ENCODE measurements at places on chromosomes 1 and 21.

- no peak for DNase-seq
Measured at GRCh38 chr1:48040154-48040553, 43.0 kb upstream of the TRABD2B start.

- no peak for DNase-seq
Measured at GRCh38 chr1:231219422-231220401, 21.3 kb upstream of the GNPAT start.

DNA sequence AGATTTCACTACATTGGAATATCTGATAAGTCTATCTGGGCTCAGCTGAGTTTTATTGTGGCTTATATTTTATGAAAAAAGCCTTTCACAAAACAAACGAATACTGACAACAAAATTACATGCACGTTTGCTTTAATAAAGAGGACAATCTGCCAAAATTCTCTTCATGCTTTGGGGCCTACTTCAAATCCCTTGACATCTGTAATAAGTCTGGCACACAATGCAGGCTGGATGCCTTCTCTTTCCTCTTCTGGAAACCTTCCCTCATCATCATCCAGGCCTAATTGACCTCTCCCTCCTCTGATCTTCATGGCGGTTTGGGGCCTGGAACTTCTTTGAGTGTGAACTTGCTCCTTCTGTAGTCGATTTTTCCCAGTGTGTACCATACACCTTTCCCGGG, 70.3 kb downstream of the MAP10 start:
- DNase-seq = no peak

DNA sequence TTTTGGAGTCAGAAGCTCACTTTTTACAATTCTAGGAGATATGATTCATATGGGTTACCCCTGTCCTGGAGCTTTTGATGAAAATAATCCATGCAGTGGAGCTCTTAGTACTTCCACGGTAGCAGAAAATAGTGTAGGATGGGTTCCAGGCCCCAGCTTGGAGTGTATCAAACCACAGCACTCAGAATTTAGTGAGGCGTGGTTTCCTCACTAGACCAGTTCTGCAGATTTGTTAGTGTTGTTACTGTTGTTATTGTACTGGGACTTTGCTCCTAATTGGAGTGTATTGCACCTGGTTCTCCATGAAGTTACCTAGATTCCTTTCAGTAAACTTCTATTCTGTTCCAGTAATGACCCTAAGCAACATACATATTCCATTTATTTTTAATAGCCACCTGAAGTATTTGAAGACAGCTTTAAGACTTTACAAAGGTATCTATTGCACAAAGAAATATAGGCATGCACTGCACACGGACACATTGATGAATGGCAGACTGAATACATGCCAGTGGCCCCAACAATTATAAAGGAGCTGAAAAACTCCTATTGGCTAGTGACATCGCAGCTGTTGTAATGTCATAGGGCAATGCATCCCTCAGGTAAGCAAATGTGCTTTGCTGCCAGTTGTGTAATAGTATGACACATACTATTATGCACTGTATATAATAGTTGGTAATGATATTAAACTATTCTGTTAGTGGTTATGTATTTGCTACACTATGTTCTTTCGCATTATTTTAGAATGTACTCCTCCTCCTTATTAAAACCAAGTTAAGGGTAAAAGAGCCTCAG, 1058.0 kb downstream of the KCNT2 start:
- no peak for DNase-seq

DNA sequence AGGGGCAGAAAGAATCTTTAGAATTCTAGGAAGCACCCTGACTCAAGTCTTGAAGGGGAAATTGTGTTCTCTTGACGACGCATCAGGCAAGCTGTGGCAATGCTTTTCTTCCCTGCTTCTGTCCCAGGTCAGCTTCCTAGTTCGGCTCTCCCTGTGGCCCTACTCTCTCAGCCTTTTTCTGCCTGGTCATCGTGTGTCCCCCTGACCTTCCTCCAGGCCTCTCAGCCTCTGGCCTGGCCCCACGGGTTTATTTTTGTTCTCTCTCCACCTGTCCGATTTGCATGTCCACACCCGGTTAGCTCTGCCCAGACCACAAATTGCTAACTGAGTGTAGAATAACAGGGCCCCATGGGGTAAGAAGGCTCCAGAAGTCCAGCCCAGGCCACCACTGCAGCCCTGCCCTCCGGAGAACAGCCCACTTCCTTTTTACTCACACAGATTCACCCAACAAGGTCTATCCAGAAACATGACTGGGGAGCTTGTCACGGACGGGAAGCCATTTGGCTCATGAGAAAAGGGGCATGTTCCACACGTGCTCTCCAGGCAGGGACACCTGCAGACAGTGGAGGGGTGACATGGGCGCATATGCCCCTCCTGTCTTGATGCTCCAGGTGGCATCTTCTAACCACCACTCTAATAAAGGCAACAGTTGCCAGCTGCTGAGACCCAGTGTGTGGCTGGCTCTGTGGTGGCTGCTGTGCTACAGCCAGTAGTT, 9.8 kb downstream of the KCNN3 start:
- no peak for DNase-seq

DNA sequence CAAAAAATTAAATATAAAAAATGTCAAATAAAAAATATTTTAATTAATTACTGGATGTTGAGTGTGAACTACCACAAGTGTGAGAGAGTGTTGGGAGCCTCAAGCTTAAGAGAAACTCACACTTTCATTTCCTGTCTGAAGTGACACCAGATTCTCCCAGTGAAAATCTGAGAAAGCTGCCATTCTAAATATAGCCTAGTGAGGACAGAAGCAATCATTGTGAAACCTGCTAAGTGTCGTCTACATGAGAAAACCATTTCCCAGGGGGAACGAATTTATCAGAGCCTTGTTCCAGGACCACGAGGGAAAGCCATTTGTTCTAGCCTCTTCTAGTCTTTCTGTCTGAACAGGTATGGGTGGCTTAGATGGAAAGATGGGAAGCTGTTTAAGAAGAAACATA, 329.3 kb upstream of the PRMT6 start:
- no peak for DNase-seq

DNA sequence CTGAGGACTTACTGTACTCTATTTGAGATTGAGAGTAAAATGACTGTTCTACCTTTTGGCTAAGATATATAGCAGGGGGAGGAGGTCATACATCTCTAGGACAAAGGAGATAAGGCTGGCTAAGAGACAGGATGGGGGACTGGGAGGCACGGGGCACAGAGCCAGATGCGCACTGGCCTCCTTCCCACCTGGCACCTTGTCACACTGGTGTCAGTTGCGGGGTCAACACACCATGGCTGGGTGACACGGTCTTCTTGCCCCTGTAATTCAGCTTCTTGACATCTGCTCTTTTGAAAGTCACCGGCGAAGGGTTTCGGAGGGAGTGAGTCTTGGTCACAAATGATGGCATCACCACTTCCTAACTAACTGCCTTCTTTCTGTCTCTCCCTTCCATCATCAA, 177.3 kb downstream of the ZSCAN20 start:
- DNase-seq = no peak

DNA sequence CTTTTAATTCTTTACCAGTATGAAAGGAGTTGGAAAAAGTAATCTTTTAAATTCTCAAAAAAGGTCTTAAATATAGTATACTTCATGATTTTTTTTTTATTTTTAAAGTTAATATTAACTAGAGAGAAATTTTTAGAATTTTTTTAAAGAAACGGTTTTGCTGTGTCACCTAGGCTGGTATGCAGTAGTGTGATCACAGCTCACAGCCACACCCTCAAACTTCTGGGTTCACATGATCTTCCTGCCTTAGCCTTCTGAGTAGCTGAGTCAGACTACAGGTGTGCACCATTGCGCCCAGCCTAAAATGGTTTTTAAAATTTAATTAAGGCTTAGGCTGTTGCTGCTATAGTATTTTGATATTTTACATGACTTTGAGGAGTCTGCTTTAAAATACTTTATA, 52.4 kb downstream of the TLCD4 start:
- no peak for DNase-seq

- DNase-seq = no peak
Measured at GRCh38 chr1:178086294-178086693, 7.6 kb upstream of the RASAL2 start.

DNA sequence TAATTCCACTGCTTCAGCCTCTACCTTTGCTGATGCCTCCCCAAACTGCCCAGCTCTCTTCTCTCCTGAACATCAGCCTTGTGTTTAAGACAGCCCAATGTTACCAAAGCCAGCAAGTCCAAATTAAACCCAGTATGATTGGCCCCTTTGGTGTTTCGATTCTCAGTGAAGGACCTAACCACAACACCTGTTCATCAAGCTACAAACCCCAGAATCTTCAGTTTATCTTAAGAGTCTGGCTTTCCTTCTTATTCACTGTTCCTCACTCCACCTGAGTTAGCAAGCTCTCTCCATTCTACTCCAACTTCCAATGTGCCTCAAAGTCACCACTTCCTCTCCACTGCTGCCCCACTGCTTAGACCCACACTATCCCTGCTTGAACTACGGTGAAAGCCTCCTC, 25.5 kb upstream of the ITPKB start:
- DNase-seq = no peak

GRCh38 chr1:36711480-36711879, 228.8 kb upstream of the CSF3R start:
- no peak for DNase-seq

GRCh38 chr1:234433563-234434285, 45.3 kb downstream of the TARBP1 start:
- no peak for DNase-seq

DNA sequence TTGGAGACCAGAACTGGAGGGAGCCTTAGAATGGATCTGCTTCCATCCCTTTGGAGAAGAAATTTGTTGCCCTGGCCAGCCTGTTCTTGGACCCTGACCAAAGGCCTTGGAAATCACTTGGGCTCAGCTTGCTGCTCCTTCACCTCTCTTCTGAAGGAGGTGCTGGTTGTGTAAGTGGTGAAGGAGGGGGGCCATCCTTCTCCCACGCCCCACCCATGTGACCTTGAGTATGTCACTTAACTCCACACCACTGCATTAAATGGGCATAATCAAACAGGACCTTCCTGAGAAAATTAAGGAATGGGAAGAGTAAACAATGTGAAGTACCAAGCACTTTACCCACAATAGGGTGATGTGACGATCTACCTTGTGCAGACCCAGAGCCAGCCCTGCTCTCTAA, 68.3 kb upstream of the GJB5 start:
- no peak for DNase-seq

DNA sequence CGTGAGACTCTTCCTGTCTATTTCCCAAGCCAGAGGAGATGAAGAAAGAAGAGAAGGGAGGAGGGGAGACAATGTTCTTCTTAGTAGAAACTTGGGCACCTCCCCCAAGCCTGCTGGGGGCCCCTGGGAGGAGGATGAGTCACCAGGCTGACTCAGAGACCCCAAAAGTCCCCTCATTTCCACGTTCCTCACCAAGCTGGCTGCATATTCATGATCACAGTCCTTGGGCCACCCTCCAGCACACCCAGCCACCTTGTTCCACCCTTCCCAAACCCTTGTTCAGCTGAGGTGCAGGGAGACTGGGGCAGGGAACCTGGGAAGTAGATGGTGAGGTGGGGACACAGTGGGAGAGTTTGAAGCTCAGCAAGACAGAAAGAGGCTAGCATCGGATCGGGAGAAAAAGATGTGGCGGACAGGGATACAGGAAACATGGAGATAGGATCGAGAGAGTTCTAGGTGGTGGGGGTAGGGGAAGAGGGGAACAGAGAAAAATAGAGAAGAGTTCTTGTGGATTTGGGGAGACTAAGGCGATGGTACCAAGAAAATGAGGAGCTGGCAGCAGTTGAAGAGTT, 712 bp downstream of the RAB13 start:
- DNase-seq = no peak

DNA sequence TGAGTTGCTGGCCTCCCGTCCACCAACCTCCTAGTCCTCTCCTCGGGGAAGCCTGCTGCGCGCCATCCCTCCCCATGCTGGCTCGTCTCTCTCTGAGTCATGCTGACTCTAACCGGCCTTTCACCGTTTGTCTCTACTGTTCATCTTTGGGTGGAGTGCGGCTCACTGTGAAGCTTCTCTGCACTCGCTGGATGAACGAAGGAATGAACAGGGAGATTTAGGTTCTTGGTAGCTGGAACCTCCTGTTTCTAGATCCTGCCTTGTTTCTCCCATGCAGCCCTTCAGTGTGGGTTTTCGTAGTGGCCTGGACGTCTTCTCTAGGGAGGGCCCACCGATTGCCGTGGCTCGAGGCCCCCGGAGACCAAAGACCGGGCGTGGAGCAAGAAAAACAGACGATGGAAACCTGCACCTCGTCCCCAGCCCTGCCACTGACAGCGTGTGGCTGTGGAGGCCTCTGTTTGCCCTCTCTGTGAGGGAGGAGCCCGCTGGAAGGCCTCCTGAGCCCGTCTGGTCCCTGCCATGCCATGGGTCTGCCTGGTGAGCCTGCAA, 227.6 kb upstream of the C1orf174 start:
- DNase-seq = no peak

- no peak for DNase-seq
Measured at GRCh38 chr1:14725695-14726094, 127.2 kb downstream of the KAZN start.

- peak; percentile 73 for DNase-seq
Measured at GRCh38 chr1:240732390-240732789, 120.4 kb upstream of the GREM2 start.

DNA sequence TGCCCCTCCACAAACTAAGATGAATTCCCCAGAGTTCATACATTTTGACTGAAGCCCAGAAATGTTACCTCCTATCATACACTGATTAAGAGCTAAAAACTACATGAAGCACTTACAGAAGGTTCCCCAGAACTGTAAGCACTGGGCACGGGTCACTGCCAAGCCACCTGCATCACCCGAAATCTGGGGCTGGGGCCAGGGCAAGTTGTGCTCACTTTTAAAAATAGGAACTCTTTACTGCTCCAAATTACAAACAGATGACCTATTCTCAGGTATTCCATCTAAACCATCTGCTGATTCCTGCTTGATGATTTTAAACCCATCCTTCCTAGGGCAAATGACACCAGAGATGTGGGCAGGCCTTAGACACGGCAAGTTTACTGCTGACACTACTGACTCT, 4.8 kb downstream of the SETD4 start:
- no peak for DNase-seq

GRCh38 chr1:56399795-56400194, 179.6 kb downstream of the PLPP3 start:
- DNase-seq = no peak

DNA sequence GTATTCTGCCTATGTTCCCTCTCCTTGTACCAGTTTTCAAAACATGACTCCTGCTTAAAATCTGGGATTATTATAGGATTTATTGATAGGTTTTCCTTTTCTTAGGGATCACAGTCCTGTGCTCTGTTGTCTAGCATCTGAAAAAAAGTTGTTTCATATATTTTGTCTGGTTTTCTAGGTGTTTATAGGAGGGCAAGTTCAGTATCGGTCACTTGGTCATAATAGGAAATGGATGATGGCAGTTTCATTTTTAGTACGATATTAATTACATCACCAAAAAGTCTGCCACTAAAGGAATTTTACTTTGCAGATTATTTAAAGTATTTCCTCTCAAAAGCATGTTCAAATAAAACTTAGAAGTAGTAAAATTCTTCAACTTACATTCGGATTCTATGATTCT, 94.4 kb downstream of the RASAL2 start:
- DNase-seq = no peak

GRCh38 chr1:180489313-180489712, 13.1 kb downstream of the ACBD6 start:
- no peak for DNase-seq
